ENCODE measurements at places on chromosomes 7 and 10.

- no peak for DNase-seq
These were observed 38.6 kb downstream of the ELFN1 start for GRCh38 chr7:1708596-1709251.

- DNase-seq, result no peak
These were observed 30.8 kb downstream of the SH2B2 start for GRCh38 chr7:102317231-102318059.

GRCh38 chr7:26853788-26854393 is 10.5 kb downstream of the SKAP2 start:
- DNase-seq, result no peak

DNA sequence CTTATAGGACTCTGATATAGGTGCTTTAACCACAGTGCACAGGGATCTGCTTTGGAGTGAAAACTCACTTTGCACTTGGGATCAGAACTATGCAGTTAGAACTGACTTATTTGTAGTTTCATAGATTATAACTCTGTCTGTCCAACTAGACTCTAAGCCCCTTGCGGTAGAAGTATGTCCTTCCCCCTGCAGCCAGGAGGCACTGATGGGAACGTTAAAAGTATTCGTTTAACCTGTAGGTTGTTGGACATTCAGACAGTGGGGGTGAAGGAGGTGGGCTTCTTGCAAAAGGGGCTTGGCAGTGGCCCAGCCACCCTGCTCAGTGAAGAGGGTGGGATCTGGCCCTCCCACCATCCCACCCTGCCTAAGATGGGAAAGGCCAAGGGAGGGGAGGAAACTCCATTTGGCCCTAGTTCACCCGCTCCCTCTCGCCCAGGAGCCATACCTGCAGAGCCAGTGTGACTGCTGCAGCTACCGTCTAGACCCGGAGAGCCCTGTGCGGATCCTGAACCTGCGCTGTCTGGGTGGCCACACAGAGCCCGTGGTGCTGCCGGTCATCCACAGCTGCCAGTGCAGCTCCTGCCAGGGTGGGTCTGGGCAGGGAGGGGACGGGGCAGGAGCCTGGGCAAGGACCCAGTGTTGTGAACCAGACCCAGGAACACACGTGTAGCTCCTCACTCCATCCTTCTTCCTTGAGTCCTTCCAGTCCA is 5.7 kb upstream of the ZNF862 start:
- DNase-seq, result no peak

- DNase-seq, result no peak
These were observed 60.3 kb downstream of the ATOH7 start for GRCh38 chr10:68171539-68172080.

- DNase-seq, result no peak
These were observed 87.1 kb downstream of the POLR1F start for GRCh38 chr7:19621740-19622139.

- no peak for DNase-seq
These were observed 151.5 kb downstream of the WDR11 start for GRCh38 chr10:121002586-121003205.

DNA sequence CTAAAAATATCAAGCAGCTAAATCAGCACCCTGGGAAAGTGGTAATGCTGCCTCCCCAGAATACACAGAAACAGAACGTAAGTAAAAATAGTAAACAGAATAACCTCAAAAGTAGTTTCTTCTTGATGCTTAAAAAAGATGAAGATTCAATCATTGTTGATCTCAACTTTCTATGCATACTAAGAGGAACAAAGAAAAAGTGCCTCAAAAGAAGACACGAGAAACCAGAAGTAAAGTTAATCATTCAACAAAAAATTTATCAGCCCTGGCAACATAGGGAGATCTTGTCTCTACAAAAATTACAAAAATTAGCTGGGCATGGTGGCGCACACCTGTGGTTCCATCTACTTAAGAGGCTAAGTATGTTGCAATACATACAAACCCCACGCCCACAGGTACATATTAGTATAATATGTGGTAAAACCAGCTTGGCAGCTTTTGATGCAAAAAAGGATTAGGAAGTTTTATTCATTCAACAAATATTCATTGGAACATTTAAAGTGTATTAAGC is 153.7 kb downstream of the NRBF2 start:
- DNase-seq, result no peak

- no peak for DNase-seq
These were observed 95.8 kb upstream of the CACUL1 start for GRCh38 chr10:118850418-118851061.

DNA sequence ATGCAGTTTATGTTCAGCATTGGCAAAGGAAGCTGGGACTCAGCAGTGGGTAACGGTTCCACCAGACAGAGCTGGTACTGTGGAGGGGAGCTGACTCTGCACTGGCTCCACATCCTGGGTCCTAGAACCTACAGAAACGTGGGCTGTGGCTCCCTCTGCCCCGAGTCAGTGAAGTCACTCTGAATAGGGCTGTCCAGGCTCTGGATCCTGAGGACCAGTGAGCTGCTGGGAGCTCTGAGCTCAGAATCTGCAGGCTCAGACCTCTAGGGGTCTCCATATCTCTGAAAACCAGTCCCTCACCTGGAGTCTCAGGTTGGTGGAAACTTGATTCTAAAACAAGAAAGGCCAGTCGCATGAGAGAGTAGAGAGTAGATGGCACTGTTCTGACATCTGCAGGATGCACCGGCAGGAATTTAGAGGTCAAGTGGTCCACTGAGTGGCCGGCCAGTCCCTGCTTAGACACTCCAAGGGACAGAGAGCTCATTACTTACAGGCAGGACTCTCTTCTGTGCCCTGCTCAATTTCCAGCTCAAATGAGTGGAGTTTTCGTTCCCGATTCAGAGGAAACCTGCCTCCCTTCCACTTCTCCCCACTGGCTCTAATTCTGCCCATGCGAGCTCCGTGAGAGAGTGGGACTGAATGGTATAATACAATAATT is 18.6 kb downstream of the NPFFR1 start:
- no peak for DNase-seq

GRCh38 chr7:64098-64915 is 128.1 kb upstream of the FAM20C start:
- no peak for DNase-seq

- DNase-seq, result no peak
These were observed 62.7 kb upstream of the STRIP2 start for GRCh38 chr7:129371487-129371886.

DNA sequence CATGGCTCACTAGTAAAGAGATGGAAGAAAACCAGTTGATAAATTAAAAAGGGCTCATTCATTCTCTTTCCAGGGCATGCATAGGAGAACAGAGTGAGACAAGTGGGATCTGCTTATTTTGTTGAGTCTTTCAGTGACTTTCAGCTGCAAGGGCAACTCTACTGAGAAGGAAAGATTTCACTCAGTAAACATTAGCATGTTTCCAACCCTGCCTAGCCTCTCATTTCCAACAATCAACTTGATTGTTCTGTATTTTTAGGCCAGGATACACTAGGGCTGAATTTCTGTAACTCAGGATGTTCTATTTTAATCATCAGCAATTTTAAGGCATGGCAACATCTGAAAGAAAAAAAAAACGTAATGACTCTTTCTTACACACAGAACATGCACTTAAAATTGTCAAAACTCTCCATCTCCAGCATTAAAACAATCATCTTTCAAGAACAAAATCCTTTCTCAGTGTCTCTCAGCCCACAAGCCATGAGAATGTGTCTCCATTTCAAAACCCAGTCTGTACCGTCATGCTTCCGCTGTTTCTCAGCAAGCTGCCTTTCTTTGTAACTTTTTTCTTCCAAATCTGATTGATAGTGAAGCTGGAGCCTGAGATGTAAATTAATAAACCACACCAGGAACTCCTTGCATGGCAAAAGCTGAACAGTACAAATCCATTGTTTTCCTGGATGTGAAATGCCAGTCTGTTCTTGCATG is 147.2 kb upstream of the KLF14 start:
- no peak for DNase-seq

- peak; percentile 63 for DNase-seq
These were observed 9.9 kb upstream of the PSMG3 start for GRCh38 chr7:1579481-1580421.

DNA sequence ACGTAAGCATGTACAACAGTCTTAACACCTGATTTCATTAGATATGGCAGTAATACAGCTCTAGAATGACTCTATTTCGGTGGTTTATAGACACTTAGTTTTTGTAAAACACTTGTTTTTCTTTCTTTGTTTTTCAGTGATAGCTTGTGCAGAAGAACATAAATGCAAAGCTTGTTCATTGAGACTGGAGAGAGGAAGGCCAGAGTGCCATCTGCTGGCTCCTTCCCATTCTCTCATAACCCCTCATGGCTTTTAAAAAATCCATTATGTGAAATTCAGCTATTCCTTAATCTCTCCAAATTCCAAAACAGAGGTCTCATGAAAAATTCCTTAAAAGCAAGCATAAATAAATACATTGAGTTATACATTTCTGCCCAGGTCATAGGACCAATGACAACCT is 76.3 kb downstream of the CACNB2 start:
- DNase-seq, result no peak

DNA sequence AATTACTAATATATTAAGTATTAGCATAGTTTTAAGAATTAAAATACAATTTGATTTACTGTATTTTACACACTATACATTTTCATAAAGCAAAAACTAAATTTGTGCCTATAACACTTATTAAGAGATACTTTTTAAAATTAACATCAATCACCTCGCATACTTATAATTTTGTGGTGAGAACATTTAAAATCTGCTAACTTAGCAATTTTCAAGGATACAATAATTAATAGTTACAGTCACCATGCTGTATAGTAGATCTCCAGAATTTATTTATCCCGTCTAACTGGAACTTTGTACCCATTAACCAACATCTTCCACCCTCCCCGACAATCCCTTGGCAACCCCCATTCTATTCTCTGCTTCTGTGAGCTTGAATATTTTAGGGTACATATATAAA is 47.5 kb downstream of the RELN start:
- no peak for DNase-seq

- DNase-seq, result no peak
These were observed 91.7 kb downstream of the CYP26A1 start for GRCh38 chr10:93165367-93165766.

- no peak for DNase-seq
These were observed 129.1 kb upstream of the RNF32 start for GRCh38 chr7:156511426-156511825.

GRCh38 chr10:94493463-94493862 is 52.1 kb upstream of the HELLS start:
- DNase-seq, result no peak

Measured in NCI-H2107 (cell line).